ENCODE measurements at places on chromosomes 12 and 14.

- DNase-seq: no peak
Observed at GRCh38 chr12:121713793-121714192, 1.2 kb downstream of the TMEM120B start.

- DNase-seq: no peak
Observed at GRCh38 chr12:46177025-46177424, 91.8 kb downstream of the SLC38A1 start.

GRCh38 chr12:48447755-48448154 is 24.6 kb upstream of the ANP32D start:
- DNase-seq: no peak

DNA sequence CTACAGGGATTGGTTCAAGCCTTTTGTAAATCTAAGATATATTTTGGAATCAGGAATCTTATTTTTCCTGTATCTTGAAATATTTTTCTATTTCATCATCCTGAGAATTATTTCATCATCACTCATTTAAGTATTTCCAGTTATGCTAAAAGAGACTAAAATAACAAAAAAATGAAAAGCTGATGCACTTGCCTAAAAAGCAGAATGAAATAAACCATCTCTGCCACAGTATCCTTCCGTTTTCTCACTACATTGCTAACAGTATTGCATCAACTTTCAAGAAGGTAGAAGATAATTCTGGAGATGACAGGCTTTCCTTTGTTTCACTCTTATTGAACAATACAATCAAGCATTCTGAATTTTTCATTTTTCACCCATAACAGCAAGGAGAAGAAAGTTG is 31.1 kb upstream of the EIF5 start:
- DNase-seq: no peak

GRCh38 chr14:49909016-49909415 is 16.1 kb downstream of the ARF6 start:
- DNase-seq: no peak

DNA sequence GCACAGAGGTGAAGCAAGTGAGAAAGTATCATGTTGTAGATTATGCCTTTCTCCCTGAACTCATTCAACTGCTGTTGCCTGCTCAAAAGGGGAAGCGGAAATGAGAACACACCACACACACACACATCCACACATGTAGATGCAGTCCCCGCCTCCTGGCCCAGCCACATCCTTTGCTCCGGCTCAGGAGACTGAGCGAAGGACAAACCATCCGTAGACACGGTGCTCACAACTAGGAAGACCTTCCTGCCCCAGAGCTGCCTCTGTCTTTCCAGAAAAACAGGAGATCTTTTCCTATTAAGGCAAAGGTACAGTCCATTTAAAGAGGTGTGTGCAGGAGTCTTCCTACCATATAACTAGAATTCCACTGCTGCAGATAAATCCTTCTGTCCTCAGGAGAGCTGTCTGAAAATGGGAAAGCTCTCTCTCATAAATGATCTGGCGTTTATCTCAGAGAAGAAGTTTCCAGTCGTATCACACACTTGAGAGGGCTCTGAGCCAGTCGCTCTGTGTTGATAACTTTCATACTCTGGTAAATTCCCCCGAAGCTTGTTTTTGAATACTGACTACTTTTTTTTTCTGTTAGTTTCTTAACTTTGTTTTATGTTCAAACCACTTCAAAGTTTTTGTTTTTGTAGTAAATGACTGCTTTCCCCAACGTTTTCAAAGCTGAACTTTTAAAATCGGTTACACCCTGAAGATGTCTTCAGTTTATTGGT is at the start of gene TESPA1:
Gene TESPA1, minus strand, starts transcription at position 105 of the 719 bp plus-strand sequence. CDS start 10,200 bp downstream, outside the sequence.
- peak; percentile 78 for DNase-seq

- no peak for DNase-seq
Observed at GRCh38 chr14:90300611-90301047, 31.1 kb downstream of the NRDE2 start.

DNA sequence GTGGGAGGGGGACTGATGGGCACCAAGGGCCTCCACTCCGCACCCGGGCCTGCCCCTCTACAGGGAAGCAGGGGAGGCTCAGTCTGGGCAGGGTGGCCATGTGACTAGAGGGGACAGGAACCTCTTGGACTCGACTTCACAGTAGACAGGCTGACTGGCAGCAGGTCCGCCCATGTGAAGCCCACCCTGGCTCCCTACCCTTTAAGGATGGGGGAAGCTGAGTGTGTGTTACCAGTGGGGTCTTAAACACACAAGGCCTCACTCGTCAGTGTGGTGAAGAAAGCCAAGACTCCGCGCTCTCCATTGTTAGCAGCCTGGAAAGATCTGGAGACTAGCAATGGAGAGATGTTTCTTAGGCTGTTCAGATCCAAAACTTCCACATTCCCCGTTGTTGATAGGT is 52.4 kb downstream of the ANAPC7 start:
- DNase-seq: no peak

DNA sequence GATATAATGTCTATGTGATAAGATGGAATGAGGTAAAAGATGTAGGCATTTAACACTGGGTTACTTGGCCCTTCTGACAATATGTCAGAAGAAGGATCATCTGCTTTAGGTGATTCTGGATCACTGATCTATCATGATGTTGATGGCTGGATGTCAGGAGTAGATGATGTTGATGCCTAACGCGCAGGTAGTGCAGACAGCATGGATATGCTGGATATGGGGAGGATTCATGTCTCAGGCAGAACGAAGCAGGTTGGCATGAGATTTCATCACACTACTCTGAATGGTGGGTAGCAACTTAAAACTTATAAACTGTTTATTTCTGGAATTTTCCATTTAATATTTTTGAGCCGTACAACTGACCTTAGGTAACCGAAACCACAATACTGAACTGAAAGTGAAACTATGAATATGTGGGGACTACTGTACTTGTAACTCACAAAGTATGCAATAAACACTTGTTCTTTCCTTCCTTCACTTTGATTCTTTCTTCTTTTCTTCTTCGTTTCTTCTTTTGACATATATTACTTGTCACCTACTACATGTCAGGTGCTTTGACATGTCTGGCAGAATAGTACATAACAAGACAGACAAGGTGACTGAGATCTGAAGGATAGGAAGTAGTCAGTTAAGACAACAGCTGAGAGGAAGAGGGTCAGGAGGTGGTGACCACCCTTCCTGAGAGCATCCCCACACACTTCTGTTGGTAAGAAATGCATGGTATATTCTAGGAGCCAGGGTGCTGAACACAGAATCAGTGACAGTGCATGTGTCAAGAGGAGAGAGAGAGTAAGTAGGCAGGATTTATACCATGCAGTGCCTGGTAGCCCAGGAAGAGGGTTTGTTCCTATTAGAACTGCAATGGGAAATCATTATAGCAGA is 238.8 kb downstream of the PPFIA2 start:
- DNase-seq: no peak
